ENCODE measurements at places on chromosomes 6 and 20.

DNA sequence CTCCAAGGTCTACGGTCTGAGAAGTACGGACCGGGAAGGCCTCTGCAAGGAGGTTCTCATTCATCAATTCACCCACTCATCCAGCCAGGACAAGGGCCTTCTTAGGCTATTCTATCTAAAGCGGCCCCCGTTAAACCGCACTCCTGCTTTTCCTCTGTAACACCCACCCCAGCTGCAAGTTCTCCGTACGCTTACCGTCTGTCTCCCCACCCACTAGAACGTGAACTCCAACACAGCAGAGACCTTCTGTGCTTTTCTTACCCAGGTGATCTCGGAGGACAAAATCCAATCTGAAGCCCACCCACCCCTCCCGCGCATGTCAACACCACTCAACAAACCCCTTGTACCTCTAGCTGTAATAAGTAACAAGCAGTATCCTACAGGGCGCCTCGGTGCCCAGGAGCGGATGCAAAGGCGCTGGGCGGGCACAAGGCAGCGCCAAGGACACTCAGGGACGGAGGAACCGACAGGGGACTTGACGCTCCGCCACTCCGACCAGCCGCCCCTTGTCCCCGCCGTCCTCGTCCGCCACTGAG, 351 bp downstream of the AURKA start:
- peak; percentile 43 for DNase-seq

GRCh38 chr20:19528286-19529030, 229.6 kb upstream of the RIN2 start:
- DNase-seq = no peak

DNA sequence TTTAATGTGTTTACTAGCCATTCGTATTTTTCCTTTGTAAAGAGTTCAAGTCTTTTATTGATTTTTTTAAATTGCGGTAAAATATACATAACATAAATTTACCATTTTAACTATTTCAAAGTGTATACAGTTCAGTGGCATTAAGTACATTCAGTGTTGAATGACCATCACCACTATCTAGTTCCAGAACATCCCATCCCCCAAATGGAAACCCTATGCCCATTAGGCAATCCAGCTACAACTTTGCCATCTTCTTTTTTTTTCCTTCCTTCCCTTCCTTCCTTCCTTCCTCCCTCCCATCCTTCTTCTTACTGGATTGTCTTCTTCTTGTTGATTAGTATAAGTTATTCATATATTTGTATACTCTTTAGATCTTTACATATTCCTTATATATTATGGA, 8.6 kb downstream of the LPIN3 start:
- no peak for DNase-seq

DNA sequence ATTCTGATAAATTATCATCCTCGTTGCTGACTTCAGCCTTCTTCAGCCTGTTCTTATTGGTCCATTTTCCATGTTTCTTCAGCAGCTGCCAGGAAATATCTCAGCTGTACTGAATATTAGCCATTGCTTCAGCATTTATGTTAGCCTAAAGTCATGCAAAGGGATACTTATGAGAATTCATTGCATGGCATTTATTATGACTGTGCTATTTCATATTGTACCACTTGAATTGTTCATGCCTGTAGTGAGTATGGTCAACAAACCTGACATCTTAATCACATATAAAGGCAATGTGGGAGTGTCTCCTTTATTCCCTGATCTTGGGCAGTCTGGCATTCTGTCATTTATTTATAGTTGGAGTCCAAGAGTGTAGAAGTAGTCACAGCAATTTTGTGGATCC, 193.4 kb upstream of the SLC35B3 start:
- no peak for DNase-seq

DNA sequence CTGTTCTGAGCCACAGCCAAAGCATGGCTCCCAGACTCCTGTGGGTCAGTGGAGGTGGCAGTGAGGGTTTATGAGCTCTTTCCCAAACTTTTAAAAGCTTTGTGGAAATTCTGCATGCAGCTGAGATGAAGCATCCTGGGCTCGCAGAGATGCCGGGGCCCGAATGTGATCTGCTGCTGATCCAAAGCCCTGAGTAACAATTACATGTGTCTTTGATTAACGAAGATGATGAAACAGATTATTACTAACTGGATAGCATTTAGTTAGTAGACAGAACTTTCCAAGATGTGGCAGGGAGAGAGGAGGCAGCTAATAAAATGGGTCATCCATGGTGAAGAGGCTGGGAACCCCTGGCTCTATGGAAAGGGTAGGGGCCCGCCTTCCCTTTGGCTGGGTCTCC, 43.9 kb upstream of the MDFI start:
- DNase-seq = no peak

DNA sequence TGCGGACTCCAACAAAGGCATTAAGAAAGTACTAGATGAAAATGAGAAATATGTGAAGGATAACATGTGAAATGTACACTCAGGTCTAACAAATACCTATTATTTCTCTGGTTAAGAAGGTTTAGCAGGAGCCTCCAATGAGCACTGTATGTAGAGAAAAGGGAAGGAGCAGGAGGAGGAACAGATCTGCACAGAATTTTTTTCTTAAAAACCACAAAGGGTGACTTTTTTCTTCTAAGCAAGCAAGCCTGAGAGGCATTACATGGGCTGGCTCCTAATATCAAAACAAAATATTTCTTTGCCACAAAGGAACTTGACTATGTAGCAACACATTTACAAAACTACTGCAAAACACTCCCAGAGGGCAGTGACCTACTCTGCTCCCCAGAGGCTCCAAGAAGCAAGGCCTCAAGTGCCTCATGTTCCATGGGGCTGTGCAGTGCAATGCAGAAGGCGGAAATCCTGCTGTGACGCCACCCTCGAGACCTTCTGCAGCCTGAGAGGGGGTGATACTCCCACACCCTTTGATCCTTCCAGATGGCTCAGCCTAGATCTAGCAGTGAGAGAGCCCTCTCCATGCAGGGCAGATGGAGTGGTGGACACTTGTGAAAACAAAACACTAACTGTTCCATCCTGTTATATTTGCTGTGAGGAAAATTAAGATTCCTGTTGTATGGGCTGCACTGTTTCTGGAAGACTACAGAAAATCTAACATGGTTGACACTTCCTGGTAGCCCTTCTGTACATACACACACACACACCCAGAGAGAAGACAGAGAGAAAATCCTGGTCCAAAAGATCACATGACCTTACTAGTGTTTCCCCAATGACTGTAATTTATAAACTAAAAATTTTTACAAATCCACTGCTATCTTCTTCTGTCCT, 36.0 kb upstream of the SMIM29 start:
- peak; percentile 92 for DNase-seq

GRCh38 chr6:151358475-151358874, 32.9 kb downstream of the ZBTB2 start:
- DNase-seq = no peak

GRCh38 chr6:163449076-163449475, 34.6 kb downstream of the QKI start:
- no peak for DNase-seq

DNA sequence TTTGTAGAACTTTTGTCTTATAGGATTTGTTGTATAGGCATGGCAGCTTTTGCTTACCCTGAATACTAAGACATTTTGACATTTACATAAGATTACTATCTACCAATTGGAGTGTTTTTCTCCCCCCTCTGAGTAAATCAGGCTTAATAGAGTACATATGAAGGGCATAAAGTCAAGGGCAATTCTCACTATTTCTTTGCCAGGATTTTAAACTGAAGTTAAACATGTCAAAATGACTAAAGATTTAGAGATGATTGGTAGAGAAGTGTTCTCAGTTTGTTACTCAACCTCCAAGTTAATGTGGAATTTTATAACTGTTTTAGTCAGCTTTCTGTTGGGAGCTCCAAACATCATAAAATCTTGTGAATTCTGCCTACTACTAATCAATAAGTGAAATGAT, 157.8 kb downstream of the CDKAL1 start:
- DNase-seq = no peak

DNA sequence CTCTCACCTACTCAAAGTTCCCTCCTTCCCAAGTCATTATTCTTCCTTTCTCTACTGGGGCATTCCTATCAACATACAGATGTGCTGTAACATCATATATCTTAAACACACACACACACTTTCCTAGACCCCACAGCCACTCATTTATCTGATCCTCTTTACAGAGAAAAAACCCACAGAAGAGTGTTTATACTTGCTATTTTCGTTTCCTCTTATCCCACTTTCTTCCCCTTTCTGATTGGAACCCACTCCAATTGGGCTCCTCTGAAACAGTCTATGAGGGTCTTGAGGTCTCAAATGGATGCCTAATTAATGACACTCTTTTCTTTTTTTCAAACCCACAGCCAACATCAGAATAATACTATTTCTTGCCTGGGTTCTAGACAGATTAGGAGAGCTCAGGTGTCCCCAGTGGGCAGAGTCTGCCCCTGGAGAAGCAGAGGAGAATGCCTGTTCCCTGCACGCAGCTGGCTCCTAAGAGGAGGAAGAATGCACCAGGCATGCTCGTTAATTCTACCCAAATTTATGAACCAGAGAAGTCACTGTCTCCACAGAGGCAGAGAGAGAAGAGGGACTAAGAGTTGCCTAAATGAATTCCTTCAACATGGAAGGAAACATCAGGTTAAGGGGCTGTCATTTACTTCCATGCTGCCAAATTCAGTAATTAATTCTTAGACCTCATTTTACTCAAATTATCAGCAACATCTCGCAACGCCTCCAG, 65.9 kb downstream of the CRYBG1 start:
- peak; percentile 13 for DNase-seq

GRCh38 chr6:45021676-45022075, 306.5 kb upstream of the RUNX2 start:
- peak; percentile 44 for DNase-seq

GRCh38 chr6:85360794-85361642, 88.9 kb upstream of the NT5E start:
- DNase-seq = no peak

- no peak for DNase-seq
Measured at GRCh38 chr6:158528826-158529225, 31.1 kb upstream of the TMEM181 start.

DNA sequence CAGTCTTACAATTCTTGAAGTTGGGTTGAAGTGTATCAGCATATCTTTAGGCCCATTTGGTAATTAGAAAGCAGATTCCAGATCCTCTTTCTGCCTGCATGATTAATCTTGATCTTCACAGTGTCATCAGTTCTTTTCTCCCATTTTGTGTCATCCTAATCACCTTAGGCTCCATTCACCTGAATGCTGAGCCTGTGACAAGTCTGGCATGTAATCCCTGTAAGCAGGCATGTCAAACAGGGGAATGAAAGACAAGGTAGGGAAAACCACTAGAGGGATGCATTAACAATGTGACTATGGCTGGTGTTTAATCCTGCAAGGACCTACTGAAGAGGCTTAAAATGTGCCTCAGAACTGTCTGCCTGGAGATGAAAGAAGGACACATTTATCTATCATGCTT, 848.8 kb downstream of the TFAP2A start:
- DNase-seq = no peak

DNA sequence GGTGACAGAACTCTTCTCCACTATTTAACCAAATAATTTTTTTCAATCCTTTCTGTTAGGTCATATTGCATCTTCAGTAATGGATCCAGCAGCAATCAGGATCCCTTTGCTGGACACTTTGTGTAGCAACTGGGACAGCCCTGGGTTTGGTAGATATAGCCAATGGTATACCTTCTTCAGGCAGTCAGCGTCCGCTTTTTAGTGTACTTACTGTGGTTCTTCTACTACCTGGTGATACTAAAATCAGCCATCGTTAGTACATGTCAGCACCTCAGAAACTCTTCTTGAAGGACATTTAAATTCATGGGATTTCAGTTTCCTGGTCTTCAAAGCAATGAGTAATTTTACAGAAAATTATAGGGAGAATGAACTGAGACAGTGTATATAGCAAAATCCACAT, 93.5 kb downstream of the ADGRG6 start:
- DNase-seq = no peak

GRCh38 chr20:47876311-47877088, 91.2 kb upstream of the SULF2 start:
- DNase-seq = no peak

DNA sequence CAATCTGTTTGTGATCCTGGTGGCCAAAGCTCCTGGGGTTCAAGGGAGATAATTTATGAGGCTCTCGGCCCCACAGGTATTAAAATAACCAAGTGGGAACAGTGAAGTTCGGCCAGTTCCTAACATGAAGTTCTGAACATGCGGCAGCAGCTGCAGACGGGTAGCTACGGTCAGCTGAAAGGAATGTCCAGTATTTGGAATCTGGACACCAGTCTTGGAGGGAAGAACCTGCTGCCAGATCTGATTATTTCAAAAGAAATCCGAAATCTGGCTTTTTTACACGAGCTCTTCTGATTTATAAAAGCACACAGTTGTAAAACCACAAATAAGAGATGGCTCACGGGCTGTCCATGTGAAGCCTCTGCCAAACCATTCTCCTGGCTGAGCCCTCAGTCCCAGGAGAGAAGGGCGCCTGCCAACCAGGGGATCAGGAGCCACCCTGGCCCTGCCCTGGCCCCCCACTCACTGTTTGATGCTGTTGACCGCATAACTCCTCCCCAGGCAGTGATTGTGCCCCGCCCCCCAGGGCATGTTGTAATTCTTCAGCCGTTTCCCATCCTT, 28.2 kb upstream of the KCNB1 start:
- DNase-seq = no peak

DNA sequence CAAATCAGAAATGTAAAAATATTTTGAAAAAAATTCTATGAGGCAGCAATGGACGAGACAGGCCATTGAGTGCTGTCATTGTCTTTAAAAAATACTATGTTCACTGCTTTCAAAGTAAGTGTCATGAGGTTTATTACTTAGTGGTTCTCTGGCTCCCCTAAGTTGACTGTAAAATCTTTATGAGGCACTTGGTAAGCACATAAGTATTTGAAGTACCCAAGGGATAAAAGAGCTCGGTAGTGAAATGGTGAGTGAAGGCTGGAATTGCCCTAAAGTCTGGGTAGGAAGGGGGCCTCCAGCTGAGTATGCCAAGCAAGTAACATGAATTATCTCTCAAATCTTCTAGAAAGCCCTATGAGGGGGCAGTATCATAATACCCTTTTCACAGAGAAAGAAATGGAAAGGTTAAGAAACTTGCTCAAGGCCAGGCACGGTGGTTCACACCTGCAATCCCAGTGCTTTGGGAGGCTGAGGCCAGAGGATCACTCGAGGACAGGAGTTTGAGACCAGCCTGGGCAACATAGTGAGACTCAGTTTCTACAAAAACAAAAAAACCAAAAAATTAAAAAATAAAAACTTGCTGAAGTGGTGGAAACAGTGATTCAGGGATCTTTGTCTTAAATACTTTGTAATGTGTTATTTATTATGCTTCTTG, 5.5 kb upstream of the CTCFL start:
- no peak for DNase-seq

DNA sequence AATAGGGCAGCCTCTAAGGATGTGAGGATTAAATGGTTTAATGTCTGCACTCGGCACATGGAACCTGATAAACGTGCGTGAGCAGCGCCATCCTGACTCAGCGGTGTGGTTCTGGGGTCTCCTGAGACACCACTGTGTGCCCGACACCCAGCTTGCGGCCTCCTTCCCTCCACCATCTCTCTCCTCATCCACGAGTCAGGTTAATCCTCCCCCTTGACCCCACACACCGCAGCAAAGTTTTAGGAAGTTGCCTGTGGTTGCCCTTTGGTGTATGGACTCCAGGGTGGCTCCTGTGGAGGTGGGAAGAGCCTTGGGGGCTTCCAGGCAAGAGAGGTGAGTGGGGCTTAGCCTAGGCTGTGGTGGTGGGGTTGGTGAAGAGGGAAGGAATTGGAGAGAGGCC, 68.2 kb downstream of the PHACTR3 start:
- DNase-seq = no peak

All from hematopoietic multipotent progenitor cell treated with erythropoietin and hydrocortisone succinate and interleukin-3 and kit ligand, for 4 days (in vitro differentiated cells).